Stimulated activated CD4-positive, alpha-beta T cell treated with anti-CD3 and anti-CD28 coated beads, TNF-alpha, amount 100 ng/mL, for 1 hour (primary cell): ENCODE measurements at places on chromosomes 3 and 15.

DNA sequence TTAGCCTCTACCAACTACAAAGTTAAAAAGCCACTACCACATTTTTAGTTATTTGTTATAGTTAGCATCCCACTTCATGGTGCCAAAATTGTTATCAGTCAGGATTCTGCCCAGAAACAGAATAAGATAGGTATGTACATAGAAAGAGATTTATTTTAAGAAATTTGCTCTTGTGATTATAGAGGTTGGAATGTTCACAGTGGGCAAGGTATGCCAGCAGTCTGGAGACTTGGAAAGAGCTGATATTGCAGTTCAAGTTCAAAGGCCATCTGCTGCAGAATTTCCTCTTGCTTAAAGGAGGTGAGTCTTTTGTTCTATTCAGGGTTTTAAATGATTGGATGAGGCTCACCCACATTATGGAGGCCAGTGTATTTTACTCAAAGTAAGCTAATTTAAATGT is 143.8 kb upstream of the POU1F1 start:
- DNase-seq: no peak

DNA sequence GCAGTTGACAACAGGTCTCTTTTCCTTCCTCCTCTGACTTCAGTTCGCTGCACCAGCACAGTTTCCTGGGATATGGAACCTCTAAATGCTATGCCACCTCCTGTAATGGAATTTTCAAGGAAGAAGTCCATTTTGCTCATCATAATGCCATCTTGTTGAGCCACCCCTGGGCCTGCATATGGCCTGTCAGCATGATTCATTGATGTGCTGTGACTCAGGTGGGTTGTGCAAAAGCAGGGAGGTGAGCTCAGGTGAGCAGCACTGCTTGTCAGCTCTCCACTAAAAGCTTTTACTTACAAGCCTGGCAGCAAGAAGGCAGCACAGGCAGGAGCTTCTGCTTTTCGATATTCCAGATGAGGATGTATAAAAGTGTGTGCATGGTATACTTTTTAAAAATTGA is 247.1 kb upstream of the LMCD1 start:
- no peak for DNase-seq

GRCh38 chr3:193824365-193824764 is 231.4 kb downstream of the OPA1 start:
- DNase-seq: no peak

DNA sequence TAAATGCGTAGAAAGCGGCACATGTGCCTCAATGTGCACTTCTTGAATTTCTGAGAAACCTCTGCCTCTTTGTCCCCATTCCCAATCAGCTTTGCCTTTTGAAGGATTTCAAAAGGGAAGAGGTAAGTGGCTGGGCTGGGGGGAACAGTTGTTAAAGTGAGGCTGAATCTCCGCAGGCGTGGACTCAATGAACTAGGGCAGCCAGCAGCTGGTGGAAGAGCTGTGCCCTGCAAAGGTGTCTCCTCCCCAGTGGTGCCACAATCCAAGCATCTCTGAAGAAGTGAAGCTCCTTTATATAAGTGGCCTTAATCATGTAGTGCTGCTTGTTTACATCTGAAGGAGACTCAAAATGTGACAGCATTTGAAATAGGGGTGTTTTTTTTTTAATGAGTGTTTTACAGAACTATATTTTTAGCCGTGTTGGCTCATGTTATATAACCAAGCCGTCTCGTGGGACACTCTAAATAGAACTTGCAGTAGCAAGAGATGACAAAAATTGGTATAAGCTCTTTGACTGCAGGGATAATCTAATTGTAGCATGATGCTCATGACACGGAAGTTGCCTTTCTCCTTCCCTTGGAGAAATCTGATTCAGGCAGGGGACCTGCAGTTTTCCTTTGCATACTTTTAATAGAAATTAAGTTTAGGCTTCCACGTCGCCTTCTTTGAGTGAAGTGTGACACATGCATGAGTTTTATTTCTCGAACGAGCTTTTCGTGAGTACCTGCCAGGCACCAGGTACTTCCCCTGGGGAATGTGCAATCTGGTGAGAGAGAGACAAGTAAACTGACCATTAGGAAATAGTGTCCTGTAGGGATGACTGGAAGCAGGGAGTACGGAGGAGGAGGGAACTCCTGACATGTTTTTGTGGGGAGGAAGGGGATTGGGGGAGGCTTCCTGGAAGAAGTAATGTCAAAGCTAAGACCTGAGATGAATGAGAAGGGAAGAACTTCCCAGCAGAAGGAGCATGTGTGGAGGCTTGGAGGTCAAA is 179.7 kb upstream of the BHLHE40 start:
- no peak for DNase-seq
